ELR (cell line): ENCODE measurements at places on chromosomes 12 and 14.
A peak's percentile ranks its signal among the peaks of the same experiment; 100 is the strongest.

DNA sequence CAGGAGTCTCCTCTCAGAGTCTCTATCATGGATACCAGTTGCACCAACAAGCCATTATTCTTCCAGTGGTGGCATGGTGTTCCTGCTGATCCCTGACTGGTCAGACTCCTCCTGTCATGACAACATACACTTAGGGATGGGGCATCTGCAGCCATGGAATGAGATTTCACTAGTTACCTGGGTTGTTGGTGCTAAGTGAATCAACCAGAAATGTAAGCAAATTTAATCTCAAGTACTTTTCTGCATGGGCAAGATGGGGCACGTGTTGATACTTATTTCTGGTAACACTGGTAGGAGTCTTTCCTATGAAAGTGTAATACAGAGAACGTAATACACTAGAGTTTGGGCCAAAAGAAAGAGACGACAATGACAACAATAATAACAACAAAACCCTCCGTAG, 211.5 kb upstream of the FOXN3 start:
- DNase-seq: no peak

- DNase-seq: no peak
Observed at GRCh38 chr12:70550180-70550577, 87.0 kb downstream of the PTPRB start.

DNA sequence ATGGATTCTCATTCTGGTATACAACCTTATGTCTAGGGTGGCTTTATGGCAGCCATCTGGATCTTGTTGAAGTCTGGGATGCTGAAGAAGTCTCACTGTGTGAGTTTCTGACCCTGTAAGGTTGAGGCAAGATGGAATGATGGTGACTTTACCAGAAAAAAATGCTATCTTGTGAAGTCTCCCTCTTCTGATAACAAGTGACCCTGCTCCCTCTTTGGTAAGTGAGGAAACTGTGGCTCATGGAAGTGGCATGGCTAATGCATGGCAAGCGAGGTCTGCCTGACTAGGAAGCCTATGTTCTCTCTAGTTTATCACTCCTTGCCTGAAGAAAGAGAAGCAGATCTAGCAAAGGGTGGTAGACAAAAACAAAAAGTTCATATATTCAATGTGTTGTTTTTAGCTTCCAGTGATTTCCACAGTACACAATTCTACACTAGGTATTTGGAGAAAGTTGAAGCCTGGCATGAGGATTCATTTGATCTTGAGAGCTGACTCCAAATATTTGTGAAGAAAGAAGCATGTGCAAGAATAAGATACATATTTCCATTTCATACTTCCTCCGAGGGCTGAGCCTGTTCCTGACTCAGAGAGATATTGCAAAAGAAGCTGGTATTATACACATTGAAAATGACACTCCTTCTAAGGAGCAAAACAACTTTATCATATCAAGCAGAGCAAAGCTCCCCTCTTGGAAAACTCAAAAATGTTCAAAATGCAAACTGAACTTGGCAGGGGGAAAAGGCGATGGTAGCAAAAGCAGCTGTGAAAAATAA, 63.6 kb downstream of the HELB start:
- DNase-seq: peak; percentile 8

DNA sequence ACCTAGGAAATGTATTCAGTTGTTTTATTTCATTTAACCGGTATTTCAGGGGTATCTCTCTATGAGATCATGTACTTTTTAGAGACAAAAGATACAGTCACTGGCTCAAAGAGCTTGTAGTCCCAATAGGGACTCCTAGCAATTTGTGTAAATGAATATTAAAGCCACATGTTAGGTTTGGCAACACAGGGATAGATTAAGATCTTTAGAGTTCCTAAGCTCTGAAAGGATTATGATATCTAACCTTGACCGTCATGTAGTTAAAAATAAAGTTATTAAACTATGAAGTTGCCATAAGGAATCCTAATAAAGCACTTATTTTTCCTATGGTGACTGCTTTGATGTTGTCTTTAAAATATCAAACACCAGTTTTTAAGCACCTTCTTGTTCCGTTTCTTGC, 100.4 kb upstream of the FGD4 start:
- DNase-seq: no peak

DNA sequence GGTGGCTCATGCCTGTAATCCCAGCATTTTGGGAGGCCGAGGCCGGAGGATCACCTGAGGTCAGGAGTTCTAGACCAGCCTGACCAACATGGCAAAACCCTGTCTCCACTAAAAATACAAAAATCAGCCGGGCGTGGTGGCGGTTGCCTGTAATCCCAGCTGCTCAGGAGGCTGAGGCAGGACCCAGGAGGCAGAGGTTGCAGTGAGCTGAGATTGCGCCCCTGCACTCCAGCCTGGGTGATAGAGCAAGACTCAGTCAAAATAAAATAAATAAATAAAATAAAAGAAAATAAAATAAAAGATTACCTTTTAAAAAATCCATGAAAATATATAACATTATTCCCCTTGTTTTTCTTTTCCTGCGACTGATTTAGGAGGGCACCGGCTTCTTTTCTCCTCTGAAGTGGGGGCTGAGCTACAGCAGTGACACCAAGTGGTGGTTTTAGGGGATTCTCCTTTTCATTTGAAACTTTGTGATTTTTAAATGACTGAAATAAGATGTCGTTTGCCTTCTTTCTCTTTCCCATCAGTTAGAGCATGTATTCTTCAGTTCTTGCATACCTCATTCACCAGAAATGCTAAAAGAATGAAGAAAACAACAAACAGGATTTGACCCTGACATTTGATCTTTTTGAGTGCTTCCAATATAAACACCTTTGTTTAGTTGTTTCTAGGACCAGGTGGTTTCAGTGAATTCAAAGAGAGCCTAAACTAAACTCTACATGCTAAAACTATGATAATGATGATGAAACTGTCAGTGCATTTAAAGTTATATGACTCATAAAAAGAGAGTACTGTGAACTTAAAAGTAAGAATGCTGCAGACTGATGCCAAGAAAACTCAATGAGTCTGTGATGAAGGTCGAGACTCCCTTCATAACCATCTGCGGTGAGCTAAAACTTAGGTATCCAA, 22.6 kb upstream of the PKP2 start:
- DNase-seq: peak; percentile 22

- peak; percentile 49 for DNase-seq
Observed at GRCh38 chr12:105523164-105524057, 192.9 kb downstream of the C12orf75 start.

GRCh38 chr12:113476176-113476986, 4.7 kb upstream of the LHX5 start:
- DNase-seq: no peak

DNA sequence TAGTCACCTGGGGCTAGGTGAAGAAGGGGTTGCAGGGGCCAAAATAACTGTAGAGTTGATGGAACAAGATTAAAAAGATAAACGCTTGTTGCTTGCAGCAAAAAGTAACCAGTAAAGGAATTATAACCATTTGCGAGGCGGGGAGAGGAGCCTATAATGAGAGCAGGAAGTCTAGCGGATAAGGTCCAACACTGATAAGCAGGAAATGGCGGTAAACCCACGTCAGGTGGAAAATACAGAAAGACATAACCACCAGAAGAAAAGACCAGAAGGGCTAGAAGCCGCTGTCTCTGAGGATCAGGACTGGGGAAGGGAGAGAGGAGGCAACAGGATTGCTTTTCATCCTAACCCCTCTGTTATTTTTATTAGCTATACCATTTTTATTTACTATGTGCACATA, 303.3 kb downstream of the DPF3 start:
- DNase-seq: no peak

DNA sequence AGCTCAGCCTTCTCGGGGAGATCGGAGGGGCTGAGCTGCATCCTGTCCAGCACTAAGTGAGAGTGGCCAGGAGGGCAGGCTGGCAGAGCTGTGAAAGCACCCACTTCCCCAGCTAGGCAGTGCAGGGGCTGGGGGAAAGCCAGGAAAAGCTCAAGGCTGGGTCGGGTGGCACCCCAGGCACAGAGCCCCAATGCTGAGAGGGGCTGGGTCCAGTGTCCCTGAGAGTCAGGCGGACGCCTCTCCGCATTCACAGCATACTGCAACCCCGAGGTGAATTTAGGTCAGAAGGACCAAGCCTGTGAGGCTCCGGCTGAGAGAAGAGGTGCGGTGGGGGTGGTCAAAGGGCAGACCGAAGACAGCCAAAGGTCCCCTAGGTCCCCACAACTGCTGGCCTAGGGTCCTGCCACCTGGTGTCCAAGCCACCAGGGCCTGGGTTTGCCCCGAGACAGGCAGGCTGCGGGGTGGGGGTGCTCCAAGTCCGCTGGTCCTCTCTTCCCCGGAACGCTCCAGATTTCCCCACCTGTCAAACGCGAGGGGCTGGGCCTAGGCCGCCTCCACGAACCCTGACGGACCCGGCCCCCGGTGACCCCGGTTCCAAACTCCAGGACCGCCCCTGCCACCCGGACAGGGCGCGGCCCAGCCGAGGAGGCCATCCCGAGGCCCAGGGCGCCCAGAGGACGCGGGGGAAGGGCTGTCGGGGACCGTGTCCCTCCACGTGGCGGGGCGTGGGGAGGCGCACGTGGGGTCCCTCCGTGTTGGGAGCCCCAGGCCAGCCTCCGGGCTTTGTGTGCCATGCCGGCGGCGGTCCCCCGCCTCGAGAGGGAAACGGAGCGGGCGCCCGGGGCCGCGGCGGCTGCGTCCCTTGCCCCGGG, 527 bp downstream of the CAMKK2 start:
- DNase-seq: peak; percentile 42

DNA sequence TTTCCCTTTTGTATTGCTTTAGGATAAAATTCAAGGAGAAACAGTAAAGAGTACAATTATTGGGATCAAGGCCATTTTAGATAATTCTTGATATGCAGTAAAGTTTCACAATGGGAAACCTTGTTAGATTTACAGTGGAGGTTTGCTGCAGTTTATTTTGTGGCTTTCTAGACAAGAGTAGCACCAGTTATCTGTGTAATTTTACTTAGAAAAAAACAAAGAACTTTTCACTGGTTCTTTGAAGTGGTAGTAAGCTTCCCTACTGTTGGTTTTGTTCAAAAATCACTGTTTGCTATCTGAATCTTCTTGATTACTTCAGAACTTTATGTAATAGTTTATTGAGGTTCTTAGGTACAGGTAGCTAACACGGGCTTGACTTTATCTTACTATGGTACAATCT, 42.0 kb downstream of the ADIPOR2 start:
- DNase-seq: no peak

GRCh38 chr12:113390064-113391043, 13.3 kb downstream of the SDS start:
- DNase-seq: no peak

GRCh38 chr12:48997719-48998496, 1.3 kb downstream of the DDN start:
- DNase-seq: peak; percentile 43

- DNase-seq: no peak
Observed at GRCh38 chr12:4630262-4630661, 18.6 kb downstream of the AKAP3 start.
